ENCODE measurements at places on chromosomes 13 and 19.

GRCh38 chr19:45118106-45118505 is 25.1 kb downstream of the PPP1R37 start:
- no peak for DNase-seq

DNA sequence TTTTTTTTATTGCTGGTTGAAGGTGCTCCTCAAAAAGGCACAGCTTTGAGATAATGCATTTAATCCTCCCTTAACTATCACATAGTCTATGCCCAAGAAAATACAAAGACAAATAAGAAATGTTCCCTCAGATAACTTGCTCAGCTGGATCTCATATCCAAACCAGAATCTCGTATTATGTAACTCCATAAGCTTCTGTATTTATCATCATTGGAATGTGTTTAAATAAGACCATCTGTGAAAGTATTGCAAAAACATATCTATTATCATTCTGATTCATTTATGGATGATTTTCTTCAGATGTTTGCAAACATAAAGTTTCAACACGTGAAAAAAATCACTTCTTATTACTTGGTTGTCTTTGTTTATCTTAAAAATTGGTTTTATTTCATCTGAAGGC is 190.9 kb downstream of the IRS2 start:
- peak; percentile 43 for DNase-seq

DNA sequence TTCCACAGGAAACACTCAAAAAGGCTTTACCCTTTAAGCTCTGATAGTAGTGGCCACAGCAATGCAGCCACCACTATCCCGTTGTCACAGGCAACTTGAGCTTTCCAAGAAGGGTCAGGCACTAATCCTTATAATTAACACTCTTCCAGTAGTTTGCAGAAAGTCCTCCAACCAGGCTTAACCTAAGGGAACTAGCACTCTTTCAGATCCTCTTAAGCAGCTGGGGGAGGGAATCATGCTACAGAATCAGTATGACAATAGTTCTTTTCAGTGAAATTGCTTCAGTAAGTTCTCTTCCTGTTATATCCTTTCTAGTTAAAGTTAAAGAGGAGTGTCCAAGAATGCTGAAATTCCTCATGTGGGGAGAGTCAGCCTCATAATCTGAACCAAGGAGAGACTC is 82.2 kb downstream of the TNFSF11 start:
- peak; percentile 6 for DNase-seq

DNA sequence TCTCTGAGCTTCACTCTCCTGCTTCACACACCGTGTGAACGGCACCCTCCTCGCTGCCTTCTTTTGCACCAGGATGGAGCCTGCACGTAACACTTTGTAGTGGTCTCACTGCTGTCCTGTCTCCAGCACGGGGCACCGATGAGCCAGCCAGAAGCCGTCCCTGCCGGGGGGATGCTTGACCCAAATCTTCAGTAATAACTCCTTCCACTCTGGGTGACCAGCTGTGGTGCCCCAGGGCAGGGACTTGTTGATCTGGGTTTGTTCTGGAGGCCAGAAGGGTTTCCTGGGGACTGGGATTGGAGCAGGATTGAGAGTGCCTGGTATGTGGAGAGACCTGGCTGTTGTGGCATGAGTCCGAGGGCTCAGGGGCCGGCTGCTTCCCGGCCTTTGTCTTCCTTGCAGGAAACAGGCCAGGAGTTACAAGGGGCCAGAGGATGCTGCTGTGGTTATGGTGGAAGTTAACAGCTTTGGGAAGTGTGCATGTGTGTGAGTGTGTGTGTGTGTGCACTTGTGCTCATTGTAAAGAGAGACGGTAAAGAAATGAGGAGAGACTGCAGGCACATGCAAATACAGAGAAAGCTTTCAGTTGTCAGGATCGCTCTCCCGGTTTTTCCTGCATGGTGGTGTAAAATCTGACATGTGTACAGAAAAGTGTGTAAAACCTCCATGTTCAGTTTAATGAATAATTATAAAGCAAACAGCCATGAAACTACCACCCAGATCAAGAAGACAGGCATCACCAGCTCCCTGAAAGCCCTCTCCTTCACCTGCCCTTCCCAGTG is 18.9 kb downstream of the PAK4 start:
- DNase-seq: no peak

DNA sequence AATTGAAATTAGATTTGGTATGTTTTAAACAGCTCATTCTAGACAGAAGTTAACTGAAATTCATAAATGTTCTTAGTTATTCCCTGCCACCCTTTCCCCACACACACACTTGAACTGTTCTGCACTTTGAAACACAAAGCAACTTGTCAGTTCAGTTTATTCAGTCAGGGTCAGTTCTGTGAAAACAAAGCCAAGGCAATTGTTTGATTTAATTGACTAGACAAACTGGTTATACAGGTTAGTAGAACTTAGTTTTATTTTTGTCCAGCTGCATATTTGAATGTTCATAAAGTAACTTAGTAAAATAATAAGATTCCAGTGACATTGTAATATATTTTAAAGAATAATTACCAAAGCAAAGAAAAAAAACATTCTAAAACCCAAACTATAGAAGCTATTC is 98.3 kb upstream of the KLF5 start:
- DNase-seq: no peak

DNA sequence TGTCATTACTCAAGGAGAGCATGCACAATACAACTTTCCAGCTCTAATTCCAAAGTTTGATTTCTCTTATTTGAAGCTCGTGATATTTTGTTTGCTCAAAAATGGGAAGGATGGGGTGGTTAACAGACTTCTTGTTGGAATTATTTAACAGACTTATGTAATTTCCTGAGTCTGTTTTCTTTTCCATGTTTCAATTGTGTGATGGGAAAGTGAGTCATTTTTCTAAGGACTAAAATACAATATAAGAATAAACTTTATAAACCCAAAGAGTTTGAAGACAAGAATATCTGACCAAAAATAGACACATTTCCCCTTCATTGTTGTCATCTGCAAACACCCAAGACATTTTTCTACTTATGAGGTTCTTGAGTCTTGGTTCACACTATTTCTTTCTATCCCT is 211.8 kb upstream of the SLITRK5 start:
- no peak for DNase-seq

DNA sequence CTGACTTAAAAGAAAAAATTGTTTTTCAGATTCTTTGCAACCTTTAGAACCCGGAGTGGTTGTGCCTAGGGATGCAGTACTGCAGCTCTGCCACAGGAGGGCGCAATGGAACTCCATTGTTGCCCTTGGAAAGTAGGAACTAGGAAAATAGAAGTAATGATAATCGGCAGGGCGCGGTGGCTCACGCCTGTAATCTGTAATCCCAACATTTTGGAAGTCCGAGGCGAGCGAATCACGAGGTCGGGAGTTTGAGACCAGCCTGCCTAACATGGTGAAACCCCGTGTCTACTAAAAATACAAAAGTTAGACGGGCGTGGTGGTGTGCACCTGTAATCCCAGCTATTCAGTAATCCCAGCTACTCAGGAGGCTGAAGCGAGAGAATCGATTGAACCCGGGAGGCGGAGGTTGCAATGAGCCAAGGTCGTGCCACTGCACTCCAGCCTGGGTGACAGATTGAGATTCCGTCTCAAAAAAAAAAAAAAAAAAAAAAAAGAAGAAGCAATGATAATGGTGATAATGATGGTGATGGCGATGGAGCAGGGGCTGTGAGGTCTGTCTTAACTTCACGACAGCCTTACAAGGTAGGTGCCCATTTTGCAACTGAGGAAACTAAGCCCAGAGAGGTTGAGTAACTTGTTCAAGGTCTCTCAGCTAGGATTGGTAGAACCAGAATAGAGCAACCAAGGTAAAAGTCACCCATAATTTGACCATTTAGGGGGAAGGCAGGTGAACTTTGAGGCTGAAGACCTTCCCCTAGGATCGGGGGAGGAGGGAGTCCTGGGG is 5.5 kb upstream of the ADAMTS10 start:
- DNase-seq: peak; percentile 58

DNA sequence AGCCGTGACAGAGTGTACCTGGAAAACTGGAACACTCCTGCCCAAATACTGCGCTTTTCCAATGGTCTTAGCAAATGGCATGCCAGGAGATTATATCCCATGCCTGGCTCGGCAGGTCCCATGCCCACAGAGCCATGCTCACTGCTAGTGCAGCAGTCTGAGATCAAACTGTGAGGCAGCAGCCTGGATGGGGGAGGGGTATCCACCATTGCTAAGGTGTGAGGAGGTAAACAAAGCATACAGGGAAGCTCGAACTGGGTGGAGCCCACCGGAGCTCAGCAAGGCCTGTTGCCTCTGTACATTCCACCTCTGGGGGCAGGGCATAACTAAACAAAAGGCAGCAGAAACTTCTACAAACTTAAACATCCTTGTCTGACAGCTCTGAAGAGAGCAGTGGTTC is 10.5 kb downstream of the CYP2A13 start:
- no peak for DNase-seq

- peak; percentile 78 for DNase-seq
These were observed 6.0 kb downstream of the PNMA8B start for GRCh38 chr19:46489445-46490272.

GRCh38 chr19:42010245-42011126 is 16.5 kb upstream of the ATP1A3 start:
- peak; percentile 58 for DNase-seq

GRCh38 chr19:12696366-12697335 is at the start of gene FBXW9:
TSS of gene FBXW9 (minus strand) at chr19:12696631. CDS start at chr19:12696581, 50 bp downstream.
- peak; percentile 91 for DNase-seq

- no peak for DNase-seq
These were observed 23.7 kb downstream of the NOSIP start for GRCh38 chr19:49556412-49557398.

- DNase-seq: no peak
These were observed 5.5 kb upstream of the AMER2 start for GRCh38 chr13:25177636-25178035.

DNA sequence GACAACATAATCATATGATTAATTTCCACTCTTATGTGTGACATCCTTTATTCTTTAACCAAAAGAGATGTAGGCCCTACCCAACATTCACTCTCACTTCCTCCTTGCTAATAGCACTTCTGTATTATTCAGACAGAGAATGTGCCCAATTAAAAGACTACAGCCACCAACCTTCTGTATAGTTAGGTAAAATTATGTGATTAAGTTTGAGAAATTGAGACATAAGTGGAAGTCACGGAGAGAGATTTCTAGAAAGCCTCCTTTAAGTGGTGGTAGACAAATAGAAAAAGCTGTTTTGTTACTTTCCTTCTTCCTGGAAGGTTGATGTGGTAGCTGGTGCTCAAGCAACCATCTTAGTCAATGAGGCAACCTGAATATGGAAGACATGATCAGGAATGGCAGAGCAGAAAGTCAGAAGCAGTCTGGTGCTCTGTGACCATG is 14.8 kb downstream of the EPSTI1 start:
- no peak for DNase-seq
